Activated CD4-positive, alpha-beta memory T cell treated with anti-CD3 and anti-CD28 coated beads, Interleukin-2, amount 10 ng/mL, durations not matched to agents 7 days and 5 days (primary cell): ENCODE measurements at places on chromosomes 12 and 14. TPM values are rescaled to one million over a fixed set of nuclear protein-coding genes. Genes with fewer than 3 reads are reported as not detected.

STYK1 gene
- 0.71 TPM for total RNA-seq

DNA sequence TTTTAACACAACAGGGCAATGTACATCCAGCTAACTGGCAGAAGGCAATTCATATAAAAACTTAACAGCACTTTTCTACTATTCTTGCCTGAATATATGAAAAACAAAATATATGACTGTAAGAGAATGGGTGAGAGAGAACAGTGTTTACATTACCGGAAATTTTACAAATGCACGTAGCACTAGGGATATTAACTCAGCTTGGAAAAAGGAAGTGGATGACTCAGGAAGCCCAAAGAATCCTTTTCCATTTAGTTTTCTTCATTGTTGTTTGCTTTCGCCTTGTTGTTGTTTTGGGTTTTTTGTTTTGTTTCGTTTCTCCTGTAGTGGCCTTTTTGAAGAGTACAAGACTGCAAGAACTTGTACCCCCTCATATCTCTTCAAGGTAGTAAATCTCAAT, 295.5 kb downstream of the EGLN3 start:
- no peaks in the 10 kb centered on the region for H3K27me3 ChIP-seq
- DNase-seq: no peak
- no peaks in the 10 kb centered on the region for H3K4me1 ChIP-seq

- no peaks in the 10 kb centered on the region for H3K36me3 ChIP-seq
- peaks cover 8% of the 10 kb centered on the region for H3K4me1 ChIP-seq
- no peaks in the 10 kb centered on the region for H3K27me3 ChIP-seq
- no peak for DNase-seq
- no peak overlapping the region for H3K27ac ChIP-seq
- no peak overlapping the region for H3K4me3 ChIP-seq
These were observed 16.0 kb downstream of the CPNE8 start for GRCh38 chr12:38889297-38889815.

- no peaks in the 10 kb centered on the region for H3K27me3 ChIP-seq
- DNase-seq: no peak
- H3K4me1 ChIP-seq: no peaks in the 10 kb centered on the region
These were observed 940.8 kb downstream of the SLC6A15 start for GRCh38 chr12:83971781-83972180.
